Activated CD4-positive, alpha-beta T cell treated with anti-CD3 and anti-CD28 coated beads, Interleukin-10, Interleukin-2, amounts not matched to agents 100 ng/mL and 50 ng/mL, durations not matched to agents 16 hours and 8 hours (primary cell): ENCODE measurements at places on chromosomes 13 and 19.

DNA sequence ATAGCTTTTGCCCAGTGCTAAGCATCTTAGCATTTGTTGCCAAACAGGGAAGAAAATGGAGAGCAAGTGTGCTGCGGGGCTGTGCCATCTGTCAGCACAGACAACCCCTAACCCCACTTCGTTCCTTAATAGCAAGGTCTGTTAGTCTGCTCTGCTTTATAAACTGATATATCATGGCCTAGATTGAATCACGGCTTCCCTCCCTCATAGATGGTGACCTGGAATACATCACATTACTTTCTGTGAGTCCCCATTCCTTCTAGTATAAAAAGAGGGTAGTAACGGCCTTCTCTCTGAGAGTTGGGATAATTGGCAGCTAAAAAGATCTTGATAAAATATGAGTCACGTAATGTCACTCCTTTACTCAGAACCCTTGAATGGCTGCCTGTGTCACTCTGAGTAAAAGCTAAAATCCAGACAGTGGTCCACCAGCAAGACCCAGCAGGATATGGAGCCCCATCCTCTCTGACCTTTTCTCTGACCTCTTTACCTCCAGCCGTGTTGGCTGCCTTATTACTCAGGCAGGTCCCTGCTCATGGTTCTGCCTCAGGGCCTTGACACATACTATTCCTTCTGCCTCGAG lies 151.7 kb downstream of the DLEU7 start:
- DNase-seq = no peak

DNA sequence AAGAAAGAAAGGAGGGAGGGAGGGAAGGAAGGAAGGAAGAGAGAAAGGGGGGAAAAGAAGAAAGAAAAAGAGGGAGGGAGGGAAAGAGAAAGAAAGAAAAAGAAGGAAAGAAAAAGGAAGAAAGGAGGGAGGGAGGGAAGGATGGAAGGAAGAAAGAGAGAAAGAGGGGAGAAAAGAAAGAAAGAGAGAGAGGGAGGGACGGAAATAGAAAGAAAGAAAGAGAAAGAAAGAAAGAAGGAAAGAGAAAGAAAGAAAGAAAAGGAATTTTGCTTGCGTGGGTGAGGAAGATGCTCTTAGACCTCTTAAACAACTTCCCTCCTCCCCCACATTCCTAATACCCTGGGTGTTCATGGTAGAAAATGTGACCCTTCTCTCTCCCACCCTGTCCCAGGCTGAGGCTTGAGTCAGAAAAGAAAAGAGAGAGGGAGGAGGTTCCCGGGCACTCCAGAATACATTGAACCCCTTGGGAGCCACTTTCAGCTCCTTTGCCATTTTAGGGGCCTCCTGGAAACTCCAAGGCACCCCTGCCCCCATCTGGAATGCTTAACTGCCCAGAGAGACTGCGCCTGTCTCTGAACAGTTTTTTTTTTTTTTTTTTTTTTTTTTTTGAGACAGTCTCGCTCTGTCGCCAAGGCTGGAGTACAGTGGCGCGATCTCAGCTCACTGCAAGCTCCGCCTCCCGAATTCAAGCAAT lies 9.2 kb upstream of the KANK3 start:
- no peak for DNase-seq

DNA sequence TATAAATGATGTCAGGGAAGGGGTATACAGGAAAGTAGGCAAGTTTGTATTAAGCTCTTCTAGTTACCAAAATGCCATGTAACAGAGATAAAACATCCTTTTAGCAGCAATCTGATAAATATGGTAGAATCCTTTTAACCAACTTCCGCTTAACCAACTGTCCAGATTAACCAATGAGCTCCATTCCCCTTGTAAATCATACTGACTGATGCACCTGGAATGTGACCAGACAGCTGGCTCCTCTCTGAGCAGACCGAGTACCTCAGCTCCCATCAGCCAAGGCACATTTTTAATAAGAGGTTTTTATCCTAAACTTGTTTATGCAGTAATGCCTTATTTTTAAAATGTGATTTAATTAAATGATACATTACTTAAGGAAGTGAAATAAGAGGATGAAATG lies 66.4 kb downstream of the KLF12 start:
- DNase-seq = no peak

GRCh38 chr19:48329167-48329891 lies 4.0 kb downstream of the EMP3 start:
- peak; percentile 72 for DNase-seq

- no peak for DNase-seq
These were observed 34.9 kb downstream of the KDM4B start for GRCh38 chr19:5003781-5004180.

DNA sequence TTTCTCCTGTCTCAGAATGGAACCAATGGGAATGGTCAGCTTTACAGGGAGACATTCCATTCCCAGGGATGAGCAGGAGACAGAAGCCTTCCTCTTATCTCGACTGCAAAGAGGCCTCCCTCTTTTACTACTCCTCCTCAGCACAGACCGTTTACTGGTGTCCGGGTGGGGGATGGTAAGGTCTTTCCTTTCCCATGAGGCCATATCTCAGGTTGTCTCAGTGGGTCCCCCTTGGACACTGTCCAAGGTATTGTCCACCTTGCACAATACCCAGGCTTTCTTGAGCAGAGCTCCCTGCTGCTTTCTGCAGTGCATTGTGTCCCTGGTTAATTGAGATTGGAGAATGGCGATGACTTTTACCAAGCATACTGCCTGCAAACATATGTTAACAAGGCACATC lies 7.5 kb upstream of the ZNF808 start:
- no peak for DNase-seq

DNA sequence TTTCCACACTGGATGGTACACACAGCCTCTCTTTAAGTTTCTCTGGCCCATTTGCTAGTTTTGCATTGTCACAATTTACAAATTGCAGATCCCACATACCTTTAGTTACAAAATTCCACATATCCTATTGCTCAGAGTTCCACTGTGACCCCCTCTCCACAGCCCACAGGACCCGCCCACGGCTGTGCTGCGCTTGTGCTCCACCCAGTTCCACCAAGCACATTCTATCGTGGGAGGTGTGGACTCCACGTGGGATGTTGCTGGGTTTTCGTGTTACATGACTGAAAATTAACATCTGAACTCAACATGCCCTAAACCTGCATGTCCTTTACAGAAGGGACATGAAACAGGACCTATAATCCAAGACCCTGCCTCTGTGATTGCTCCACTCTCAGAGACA lies 423.0 kb downstream of the IRS2 start:
- no peak for DNase-seq

DNA sequence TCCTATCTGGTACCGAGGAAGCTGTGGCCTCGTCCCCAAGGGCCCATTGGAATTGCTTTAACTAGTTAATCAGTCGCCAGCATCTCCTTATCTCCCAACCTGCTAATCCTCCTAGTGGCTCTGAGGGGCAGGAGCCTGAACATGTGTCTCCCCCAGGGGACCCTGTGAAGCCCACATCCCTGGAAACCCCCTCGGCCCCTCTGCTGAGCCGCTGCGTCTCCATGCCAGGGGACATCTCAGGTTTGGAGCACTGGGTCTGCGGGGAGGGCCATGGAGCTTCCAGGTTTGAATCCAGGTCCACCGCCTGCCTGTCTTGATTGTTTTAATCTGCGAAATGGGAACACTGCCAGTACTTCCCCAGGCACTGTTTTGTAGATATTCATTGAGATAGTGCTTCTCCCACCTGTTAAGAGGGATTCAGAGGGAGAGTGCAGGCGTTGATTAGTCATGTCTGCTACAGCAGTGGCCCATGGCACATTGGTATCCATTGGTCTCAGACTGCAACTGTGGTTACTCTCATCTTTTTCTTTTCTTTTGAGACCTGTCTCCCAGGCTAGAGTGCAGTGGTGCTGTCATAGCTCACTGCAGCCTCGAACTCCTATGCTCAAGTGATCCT lies 6.4 kb downstream of the PNPLA6 start:
- DNase-seq = no peak

GRCh38 chr13:87403748-87404432 lies 267.3 kb upstream of the SLITRK5 start:
- DNase-seq = no peak

DNA sequence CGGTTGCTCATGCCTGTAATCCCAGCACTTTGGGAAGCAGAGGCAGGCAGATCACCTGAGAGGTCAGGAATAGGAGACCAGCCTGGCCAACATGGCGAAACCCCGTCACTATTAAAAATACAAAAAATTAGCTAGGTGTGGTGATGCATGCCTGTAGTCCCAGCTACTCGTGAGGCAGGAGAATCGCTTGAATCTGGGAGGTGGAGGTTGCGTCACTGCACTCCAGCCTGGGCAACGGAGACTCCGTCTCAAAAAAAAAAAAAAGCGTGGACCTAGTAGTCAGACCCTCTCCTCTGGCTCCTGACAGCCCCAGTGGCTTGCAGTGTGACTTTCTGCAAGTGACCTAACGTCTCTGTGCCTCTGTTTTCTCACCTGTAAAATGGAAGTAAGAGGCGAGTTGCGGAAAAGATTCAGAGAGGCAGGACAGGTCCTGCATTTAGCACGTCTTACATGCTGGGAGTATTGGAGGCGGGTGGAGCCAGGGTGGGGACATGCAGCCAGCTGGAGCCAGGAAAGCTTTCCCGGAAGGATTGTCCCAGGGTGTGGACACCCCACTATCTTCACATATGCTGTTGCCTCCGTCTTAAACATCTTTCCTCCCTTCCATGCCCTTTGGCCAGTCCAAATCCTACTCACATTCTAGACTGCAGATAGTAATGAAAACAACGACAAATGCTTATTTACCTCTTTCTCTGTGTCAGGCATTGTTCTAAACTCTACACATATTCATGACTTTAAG lies 2.9 kb downstream of the TUBB4A start:
- DNase-seq = no peak

GRCh38 chr13:22091222-22091970 lies 420.5 kb downstream of the FGF9 start:
- DNase-seq = no peak

- no peak for DNase-seq
These were observed 33.9 kb upstream of the SEMA6B start for GRCh38 chr19:4593409-4593851.
